Stimulated activated CD8-positive, alpha-beta memory T cell treated with anti-CD3 and anti-CD28 coated beads, Interleukin-4, amount 100 ng/mL, for 1 hour (primary cell): ENCODE measurements at places on chromosomes 7 and 10.

DNA sequence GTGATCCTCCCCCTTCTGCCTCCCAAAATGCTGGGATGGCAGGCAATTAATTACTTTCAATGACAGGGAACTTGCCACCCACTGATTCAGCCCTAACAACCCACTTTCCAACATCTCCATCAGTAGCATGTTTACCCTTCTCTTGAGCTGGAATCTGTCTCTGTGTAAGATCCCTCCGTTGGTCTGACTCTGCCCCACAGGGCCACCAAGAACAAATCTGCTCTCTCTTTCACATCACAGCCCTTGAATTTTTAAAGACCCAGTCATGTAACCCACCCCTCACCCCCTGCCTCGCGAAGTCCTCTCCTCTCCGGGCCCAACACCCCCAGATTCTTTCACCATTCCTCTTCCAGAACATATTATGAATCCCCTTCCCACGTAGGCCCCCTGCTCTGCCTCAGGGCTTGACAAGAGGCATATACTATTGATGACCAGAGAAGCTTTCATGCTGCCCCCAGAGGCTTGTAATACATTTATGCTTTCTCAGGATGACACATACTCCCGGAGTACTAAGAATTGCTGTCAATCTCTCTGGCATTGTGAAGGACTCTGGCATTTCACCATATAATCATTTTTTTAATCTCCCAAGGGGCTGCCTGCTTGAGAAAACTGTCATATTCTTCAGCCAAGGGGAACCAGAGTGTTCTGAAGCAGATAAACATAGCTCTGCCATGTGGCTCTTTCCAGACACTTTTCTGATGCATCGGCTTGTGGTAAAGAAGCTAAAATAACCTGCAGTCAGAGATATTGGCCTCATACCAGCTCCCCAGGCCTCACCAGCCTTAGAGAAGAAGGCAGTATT, 179.2 kb upstream of the AUTS2 start:
- DNase-seq, result no peak

DNA sequence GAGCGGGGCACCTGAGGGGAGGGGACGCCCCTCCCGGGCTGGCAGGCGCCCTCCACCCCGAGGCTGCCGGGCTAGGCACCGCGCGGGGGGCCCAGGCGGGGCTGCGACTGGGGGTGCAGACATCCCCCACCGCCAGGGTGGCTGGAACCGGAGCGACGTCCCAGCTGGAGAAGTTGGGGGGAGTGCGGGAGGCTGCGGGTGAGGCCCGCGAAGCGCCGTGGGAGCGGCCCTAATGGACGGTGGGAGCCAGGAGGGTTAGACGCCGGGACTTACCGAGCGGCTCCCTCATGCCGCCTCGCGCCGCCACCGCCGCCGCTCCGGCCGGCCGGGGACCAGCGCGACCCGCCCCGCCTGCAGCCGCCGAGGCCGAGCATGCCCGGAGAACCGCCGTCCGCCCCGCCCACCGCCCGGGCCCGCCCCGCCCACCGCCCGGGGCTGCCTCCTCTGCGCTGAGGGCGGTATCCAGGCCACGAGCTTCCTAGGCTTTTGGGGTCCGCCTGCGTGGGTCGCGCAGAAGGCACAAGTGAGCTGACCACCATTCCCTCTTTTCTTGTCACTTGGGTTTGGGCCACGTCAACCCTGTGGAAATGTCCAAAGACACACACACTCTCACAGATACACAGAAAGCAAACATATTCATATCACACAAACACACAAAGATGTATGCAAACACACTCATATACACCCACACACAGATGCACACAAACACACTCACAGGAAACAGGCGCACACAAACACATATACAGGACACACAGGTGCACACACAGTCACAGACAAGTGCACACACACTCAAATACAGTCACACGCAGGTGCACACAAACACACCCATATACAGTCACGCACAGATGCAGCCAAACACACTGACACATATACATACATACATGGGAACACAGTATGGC, at the start of gene JCAD:
JCAD (minus strand) TSS at position 378 of the 899 bp plus-strand sequence. CDS start 11,774 bp downstream, outside the sequence.
- DNase-seq, result peak; percentile 15

DNA sequence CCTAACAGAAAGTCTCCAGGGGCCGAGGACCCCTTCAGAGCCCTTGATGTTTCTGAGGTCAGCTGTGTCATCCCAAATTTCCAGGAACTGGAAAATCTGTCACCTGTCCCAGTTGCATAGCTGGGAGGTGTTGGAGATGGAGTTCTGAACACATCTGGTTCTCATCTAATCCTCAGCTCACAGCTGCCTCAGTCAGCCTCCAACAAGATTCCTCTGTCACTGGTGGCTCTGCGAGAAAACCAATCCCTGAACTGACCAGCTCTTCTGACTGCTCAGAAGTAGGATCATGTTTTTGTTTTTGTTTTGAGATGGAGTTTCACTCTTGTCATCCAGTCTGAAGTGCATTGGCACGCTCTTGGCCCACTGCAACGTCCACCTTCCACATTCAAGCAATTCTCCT, 37.6 kb upstream of the MYL10 start:
- no peak for DNase-seq

DNA sequence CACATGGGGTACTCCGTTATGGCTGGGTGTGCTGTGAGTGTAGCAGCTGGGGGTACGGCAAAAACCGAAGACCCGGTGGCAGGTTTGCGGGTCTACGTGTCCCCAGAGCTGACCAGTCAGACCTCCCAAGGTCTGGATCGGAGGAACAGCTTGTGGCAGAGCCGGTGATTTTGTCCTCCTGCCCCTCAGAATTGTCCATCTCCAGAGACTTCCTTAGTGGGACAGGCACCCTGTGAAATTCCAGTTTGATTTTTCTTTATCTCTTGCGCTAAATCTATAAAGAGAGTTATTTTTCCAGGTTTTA, 1.0 kb downstream of the EIF3B start:
- no peak for DNase-seq

GRCh38 chr10:279655-280054, 144.4 kb downstream of the ZMYND11 start:
- DNase-seq, result no peak

GRCh38 chr7:99504281-99504602, 220 bp upstream of the ZKSCAN5 start:
- no peak for DNase-seq

DNA sequence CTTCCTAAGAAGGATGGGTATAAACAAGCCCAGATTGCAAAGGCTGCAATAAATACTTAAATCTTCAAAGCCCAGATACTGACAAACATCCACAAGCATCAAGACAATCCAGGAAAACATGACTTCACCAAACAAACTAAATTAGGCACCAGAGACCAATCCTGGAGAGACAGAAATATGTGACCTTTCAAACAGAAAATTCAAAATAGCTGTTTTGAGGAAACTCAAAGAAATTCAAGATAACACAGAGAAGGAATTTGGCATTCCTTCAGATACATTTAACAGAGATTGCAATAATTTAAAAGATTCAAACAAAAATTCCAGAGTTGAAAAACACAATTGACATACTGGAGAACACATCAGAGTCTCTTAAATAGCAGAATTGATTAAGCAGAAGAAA, 23.0 kb downstream of the GSDME start:
- no peak for DNase-seq

DNA sequence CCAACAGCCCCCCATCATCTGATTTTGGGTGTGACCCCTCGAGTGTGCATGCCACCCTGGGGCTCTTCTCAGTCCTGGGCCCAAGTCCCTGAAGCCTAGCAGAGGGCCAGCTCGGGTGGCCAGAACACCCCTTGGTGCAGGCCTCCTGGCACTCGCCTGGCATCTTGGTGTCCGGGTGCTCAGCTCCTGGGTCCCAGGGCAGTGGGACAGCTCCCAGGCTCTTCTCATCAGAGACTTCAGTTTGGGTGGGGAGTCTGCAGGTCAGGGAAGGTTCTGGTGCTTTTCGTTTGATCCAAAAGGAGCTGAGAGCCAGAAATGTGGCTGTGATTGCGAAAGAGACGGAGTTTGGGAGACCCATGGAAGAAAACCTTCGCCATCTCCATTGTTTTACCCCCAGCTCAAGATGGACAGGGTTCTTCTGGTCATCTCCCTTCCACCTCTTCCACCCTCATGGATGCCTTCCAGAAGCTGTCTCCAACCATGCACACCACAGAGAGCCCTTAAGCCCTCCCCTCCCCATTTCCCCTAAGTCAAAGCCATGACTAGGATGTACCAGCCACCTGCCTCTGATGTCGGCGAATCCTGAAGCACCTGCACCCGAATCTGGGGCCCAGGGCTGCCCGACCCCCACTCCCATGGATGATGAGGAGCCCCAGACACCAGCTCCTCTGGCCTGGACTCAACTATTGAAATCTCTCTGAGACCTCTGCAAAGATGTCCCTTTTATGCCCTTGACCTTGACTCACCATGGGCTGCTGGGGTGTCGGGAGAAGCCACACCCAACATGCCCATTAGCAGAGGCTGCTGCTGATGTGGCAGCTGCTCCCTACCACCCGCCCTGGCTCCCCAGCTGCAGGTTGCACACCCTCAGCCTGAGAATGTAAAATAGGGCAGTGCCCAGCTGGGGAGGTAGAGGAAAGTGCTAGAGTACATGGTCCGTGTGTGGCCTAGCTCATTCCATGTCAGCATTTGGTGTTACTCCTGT, 55.3 kb downstream of the ADCYAP1R1 start:
- no peak for DNase-seq

DNA sequence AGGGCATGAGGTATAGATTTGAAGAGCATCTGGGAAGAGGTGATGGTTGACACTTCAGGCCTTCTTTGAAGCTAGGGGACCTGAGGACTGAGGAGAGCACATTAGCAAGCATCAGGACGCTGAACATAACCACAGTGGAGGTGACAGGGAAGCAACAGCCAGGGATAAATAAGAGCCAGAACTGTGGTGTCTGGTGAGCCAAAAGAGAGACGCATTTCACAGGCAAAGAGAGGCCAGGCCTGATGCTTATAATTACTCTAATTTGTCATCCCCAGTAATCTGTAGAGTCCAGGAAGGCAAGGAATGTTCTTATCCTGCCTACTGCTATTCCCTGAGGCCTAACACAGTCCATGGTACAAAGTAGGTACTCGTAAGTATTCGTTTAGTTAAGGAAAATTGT, 10.4 kb upstream of the FAS start:
- no peak for DNase-seq

GRCh38 chr7:2932402-2933251, 88.5 kb upstream of the GNA12 start:
- no peak for DNase-seq

DNA sequence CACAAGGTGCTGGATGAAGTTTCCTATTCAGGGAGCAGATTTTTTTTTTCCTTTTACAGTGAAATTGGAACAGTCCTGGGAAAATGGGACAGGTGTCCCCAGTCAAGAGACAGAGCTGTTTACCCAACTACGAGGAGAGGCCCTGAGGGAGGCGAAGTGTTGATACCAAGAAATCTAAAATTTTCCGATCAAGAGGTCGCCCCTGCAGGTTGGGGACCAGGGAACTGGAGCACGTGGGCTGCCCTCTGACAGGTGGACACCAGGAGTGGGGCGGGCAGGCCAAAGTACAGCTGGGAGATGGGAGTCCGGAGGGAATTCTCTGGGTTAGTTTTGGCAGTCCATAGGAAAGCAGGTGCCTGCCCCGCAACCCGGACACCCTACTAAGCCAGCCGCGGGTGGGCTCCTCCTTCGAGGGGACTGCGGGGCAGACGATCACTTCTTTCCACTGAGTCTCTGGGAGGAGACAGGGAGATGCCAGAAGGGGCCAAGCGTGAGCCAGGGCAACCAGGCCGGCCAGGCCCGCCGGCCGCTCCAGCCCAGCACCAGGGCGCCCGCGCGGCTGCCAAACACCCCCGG, 965 bp upstream of the CAMK1D start:
- no peak for DNase-seq

- DNase-seq, result no peak
These were observed 142.1 kb upstream of the EEPD1 start for GRCh38 chr7:36010656-36011587.

DNA sequence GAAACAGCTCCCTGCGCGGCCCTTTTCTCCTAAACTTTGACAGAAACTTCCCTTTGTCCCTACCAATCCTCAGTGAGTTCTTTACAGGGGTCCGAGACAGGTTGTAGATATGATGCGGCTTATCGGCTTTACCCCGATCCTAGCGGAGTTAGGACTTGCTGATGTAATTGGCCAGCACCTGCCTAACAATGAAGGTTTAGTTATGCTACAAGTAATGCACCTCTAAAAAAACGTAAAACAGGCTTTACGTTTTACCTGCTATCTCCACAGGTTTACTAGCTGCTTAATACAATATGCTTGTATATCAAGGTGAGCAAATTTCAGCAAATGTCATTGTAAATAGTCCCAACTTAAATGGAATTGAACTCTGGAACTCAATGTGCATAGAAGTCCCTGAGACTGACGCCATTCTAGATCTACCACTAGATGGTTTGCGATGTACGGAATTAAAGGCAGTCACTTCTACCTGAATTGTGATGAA, 697 bp upstream of the SNX13 start:
- DNase-seq, result no peak

GRCh38 chr7:93765475-93765874, 125.1 kb downstream of the TFPI2 start:
- DNase-seq, result no peak

DNA sequence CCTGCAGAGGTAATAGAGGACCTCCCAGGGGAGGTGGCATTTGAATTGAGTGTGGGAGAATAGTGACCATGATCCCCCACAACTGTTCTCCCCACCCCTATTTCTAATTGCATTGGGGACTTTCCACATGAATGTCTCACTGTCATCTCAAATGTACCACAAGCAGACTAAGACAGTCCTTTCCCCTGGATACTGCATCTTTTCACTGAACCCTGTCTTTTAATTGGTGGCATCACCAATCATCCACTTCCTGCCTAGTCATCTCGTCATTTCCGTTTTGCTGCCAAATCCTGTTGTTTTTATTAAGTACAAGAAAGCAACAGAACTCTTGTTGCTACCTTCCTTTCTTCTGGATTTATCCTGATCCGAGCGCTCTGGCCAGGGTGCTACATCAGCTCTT, 120.3 kb downstream of the NRP1 start:
- DNase-seq, result no peak

- no peak for DNase-seq
These were observed 37.9 kb downstream of the PIP4K2A start for GRCh38 chr10:22676435-22676834.
